ENCODE measurements at places on chromosomes 13 and 19.

DNA sequence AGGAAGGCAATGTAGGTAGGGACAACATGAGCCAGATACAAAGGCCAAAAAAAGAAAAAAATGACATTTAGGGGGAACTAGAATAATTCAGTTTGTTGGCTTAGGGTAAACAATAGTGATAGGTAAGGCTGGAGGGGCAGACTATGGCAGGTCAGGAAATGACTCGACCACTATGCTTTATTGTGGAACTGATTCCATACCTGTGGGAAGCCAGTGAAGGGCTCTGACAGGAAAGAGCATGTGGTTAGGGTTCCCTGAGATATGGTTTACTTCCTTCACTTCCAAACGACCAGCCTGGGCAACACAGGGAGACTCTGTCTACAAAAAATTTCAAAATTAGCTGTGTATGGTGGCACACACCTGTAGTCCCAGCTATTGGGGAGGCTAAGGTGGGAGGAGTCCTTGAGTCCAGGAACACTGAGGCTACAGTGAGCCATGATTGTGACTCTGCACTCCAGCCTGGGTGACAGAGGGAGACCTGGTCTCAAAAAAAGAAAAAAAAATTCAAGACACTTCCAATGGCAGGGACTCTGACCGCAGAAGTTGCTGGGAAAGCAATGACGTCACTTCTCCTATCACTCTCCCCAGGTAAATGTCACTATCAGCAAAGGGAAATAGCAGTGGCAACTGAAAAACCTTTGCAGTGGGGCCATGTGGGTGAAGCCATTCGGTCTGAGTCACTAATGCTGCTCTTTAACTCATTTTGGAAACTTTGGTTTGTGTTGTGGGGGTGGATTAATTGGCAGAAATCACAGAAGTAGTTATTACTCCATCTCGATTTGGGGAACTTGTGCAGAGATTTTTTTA lies 192.8 kb upstream of the TSC22D1 start:
- DNase-seq: no peak

- no peak for DNase-seq
These were observed 242.1 kb downstream of the KLF5 start for GRCh38 chr13:73300718-73301425.

- no peak for DNase-seq
These were observed 16.7 kb downstream of the GSX1 start for GRCh38 chr13:27808851-27809550.

GRCh38 chr19:50909240-50910070 lies 1.7 kb downstream of the KLK4 start:
- no peak for DNase-seq

DNA sequence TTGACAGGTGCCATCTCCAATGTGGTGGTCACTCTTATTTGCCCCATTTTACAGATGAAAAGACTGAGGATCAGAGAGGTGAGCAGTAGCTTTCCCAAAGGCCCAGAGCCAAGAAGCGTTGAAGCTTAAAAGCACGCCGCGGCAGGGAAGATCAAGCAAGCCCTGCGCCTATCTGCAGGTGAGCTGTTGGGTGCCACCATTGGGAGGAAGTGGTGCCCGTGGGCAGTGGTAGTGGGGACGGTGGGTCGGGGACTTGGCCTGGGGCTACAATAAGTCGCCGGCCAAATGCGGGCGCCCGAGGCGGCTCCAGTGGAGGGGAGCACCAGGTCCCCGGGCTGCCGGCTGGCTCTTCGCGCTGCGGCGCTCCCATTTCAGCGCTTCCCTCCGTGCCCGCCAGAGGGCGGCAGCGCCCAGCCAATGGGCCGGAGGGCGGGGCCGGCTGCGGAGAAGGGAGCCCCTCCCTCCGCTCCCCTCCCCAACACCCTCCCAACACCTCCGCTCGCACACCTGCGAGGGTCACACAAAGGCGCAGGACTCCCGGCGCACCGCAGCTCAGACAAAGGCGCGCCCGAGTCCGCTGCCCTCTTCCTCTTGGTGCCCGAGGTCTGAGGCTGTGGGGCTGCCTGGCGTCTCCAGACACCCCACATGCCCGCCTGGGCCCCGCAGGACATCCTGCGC lies 744 bp upstream of the POU2F2 start:
- DNase-seq: peak; percentile 88

DNA sequence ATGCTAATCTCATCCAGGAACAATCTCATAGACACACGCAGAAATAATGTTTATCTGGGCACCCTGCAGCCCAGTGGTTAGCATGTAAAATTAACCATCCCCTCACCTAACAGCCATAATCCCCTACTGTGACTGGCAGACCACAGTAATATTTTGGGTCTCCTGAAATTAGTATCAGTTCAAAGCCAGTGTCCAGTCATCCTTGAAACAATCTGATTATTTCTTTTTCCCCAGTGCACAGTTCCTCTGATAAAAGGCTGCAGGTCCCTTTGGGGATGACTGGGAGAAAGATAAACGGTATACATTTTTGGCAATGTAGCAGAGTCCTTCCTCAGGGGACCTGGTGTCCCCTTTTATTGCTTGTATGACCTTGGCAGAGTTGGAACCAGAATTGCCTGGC lies 50.4 kb upstream of the CYSLTR2 start:
- no peak for DNase-seq

GRCh38 chr19:35642798-35643254 lies 1.3 kb downstream of the ETV2 start:
- no peak for DNase-seq

GRCh38 chr19:35890113-35890650 lies 10.2 kb downstream of the NFKBID start:
- DNase-seq: no peak

GRCh38 chr13:43227721-43228120 lies 204.3 kb downstream of the DNAJC15 start:
- DNase-seq: no peak

DNA sequence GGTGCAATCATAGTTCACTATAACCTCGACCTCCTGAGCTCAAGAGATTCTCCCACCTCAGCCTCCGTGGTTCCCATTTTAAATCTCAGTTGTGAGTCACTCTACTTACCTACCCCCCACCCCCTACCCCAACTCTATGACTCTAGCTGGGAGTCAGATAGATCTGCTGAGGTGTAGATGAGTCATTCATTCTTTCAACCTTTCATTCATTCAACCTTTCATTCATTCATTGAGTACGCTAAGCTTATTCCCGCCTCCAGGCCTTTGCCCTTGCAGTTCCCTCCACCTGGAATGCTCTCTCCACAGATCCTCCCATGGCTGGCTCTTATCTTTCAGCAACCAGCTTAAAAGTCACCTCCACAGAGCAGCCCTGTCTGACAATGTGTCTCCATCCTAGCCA lies 1.1 kb upstream of the MAST1 start:
- no peak for DNase-seq

DNA sequence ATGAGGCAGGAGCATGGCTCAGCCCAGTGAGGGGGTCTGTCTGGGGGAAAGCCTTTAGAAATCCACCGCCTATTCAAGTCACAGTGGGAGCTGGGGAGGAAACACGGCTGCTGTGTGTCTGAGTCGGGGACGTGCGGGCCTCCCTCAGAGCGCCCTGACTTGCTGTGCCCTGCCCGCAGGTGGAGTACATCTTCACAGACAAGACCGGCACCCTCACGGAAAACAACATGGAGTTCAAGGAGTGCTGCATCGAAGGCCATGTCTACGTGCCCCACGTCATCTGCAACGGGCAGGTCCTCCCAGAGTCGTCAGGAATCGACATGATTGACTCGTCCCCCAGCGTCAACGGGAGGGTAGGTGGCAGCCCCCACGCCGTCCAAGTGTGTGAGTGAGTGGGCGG lies 137.8 kb upstream of the MCF2L start:
- DNase-seq: no peak

- DNase-seq: no peak
These were observed 39.7 kb upstream of the HTR2A start for GRCh38 chr13:46936525-46936924.

- DNase-seq: no peak
These were observed 6.3 kb downstream of the SPINT2 start for GRCh38 chr19:38270587-38271167.

DNA sequence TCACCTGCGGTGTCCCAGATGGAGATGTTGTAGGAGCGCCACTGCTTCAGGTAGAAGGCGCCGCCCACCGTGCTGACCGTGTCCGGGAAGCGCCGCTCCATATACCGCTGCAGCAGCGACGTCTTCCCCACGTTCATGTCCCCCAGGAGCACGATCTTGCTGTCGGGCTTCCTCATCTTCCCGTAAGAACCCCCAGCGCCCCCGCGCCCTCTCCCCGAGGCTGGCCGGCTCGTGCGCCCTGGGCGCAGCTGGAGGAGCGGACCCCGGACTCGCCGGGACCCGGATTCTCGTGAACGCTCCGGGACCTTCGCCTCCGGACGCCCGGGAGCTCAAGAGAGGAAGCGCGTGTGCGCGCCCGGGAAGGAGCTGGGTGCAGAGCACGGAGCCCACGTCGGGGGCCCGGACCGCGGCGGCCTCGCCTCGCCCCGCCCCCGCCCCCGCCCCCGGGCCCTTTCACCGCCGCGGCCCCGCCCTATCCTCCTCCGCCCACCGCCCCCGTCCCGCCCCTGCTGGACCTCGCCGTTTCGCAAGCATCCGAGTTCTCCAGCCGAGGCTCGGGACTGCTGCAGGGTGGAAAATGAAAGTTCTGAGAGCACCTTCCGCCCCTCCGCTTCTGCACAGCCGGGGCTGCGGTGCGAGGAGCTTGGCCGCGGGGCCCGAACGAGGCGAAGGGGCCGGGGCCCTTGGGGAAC lies at the start of gene RAB20:
TSS of gene RAB20 (minus strand) at position 379 of the 692 bp plus-strand sequence. CDS start at position 176, 203 bp downstream.
- DNase-seq: peak; percentile 64

DNA sequence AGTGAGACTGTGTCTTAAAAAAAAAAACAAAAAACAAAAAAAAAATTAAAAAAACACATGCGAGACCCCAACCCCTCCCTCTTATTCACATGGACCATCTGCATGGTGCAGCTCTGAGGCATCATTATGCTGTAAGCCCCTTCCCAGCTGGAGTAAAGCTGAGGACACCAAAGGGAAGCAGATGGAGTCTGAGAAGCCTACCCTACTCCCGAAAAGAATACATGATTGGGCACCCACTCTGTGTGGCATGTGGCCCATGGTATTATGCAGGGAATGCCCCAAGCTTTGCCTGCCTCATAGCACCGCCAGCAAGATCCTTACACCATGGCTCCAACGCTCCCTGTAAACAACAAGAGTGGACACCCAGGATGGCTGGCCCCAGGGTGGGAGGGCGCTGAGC lies 4.7 kb downstream of the PTH2 start:
- no peak for DNase-seq

DNA sequence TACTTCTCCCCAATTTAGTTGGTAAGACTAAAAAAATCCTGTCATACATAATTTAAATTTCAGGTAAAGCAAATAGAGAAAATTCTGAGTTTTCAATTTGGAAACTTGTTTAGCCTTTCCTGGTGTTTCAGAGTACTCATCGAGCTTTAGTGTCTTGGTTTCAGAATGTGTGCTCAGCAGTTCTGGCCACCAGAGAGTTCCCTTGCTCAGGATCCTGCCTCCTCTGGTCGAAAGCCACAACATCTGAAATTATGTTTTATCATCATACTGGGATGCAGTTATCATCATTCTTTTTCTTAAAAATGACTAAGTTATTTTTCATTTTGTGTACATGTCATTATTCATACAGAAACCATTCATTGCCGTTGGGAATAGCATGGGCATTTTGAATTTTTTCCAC lies 263.2 kb upstream of the SPRY2 start:
- no peak for DNase-seq

DNA sequence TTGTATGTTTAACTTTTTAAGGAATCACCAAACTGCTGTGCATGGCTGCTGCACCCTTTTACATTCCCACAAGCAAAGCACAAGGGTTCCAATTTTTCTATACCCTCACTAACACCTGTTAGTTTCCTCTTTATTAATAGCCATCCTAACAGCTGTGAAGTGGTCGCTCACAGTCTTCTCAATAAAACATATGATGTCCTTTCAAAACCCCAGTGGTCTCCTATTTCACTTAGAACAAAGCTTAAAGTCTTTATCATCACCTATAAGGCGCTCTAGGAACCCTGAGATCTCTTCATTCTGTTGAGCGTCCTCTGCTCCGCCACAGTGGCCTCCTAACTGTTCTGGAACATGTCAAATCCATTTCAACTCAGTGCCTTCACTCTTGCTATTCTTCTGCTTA lies 400.5 kb downstream of the KLF12 start:
- no peak for DNase-seq

DNA sequence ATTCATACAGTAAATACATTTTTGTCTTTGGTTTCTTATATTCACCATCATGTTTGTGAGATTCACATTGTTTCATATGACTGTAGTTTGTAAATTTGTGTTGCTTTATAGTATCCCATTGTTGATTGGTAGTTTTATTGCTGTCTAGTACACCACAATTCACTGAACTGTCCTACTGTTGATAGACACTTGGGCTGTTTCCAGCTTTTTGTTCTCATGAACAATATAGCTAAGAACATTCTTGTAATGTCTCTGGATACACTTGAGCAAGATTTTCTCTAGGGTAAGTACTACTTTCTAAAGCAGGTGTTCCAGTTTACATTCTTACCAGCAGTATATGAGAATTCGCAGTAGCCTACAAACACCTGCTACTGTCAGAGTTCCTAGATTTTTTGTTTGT lies 37.8 kb downstream of the SKA3 start:
- DNase-seq: no peak

GRCh38 chr19:8000298-8001038 lies 5.0 kb downstream of the ELAVL1 start:
- DNase-seq: no peak

- DNase-seq: peak; percentile 80
These were observed 53.8 kb downstream of the EPS15L1 start for GRCh38 chr19:16417660-16418596.

DNA sequence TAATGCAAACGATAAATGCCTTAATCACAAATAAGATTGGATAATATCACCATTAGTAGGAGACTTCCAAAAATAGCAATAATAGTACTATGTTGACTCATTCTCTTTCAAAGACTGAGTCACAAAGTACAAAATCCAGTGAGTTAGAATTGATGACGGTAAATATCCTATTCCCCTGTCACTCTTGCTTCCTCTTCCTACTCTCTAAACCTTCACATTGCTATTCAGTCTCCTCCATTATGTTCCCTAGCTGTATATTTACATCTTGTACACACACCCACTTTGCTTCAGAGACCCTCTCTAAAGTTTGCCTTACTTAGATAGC lies 26.3 kb upstream of the INTS6 start:
- no peak for DNase-seq

GRCh38 chr13:73929287-73929932 lies 204.8 kb downstream of the KLF12 start:
- no peak for DNase-seq

DNA sequence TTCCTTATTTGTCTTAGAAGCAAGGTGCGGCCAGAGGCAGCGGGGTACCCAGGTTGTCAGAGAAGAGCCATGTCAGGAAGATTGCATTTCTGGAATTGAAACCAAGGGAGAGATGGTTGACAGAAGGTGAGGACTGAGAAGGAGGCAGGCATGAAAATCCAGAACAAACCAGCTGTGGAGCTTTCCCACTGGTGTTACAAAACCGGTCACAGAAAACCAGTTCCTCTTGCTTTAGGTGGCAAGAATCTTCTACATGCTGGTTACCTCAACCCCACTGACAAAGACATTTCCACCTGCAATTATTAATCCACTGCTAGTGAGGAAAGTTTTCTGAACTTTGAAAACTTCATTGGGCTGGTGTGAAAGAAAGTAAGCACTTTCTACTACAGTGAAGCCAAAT lies 64.0 kb upstream of the MED4 start:
- no peak for DNase-seq
